ENCODE measurements at places on chromosomes 1 and 21.
A peak's percentile ranks its signal among the peaks of the same experiment; 100 is the strongest.

DNA sequence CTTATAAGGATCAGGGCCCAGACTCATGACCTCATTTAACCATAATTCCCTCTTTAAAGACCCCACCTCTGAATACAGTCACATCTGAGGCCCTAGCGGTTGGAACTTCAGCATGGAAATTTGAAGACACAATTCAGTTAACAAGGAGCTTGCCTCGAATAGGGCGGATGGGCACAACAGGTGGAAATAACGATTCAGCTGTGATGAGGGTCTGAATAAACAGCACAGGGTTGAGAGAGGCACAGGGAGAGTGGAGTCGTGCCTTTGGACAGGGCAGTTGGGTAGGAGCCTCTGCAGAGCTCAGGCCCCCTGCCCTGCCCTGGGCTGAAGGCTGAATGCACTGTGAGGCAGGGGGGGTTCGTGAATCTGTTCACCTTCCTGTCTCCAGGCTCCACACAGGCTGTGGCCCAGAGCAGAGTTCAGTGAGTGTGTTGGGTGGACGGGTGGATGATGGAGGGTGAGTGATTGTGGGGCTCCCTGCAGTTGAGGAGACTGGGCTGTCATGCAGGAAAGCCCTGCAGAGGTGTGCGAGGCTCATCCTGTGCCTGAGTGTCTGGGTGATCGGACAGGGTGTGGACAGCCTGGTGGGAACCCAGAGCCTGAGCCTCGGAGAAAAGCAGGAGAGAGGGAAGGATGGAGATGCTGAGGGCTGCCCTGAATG, 243.1 kb downstream of the FOXD2 start:
- DNase-seq, result no peak

GRCh38 chr21:25757531-25757930, 22.8 kb downstream of the GABPA start:
- DNase-seq, result no peak

GRCh38 chr1:71850936-71851335, 431.4 kb downstream of the NEGR1 start:
- DNase-seq, result peak; percentile 11

GRCh38 chr1:204846546-204846945, 24.1 kb upstream of the NFASC start:
- DNase-seq, result no peak

DNA sequence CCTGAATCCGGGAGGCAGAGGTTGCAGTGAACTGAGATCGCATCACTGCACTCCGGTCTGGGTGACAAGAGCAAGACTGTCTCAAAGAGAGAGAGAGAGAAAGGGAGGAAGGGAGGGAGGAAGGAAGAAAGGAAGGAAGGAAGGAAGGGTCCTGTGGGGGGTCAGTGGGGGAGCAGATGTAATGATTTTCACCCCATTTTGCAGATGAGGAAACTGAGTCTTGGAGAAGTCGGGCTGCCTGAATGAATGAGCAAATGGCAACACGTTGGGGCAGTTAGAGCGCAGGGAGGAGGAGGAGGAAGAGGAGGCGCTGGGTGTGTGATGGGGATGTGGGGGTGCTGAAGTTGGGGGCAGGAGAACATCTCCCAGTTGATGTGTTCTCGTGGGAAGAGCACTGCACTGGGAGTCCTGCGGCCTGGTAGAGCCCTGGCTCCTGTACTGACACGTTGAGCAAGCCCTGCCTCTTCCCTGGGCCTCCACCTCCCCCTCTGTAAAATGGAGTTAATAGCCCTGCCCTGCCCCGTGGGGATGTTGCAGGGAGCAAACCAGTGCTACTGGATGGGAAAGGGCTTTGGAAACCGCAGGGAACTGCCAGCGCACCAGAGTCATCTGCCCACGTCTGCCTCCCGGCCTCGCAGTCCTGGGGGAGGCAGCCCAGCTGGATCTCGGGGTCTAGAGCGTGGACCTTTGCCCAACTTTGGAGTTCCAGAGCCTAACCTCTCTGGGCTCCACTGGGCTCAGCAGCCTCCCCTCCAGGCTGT, 103.2 kb upstream of the CASZ1 start:
- DNase-seq, result no peak

DNA sequence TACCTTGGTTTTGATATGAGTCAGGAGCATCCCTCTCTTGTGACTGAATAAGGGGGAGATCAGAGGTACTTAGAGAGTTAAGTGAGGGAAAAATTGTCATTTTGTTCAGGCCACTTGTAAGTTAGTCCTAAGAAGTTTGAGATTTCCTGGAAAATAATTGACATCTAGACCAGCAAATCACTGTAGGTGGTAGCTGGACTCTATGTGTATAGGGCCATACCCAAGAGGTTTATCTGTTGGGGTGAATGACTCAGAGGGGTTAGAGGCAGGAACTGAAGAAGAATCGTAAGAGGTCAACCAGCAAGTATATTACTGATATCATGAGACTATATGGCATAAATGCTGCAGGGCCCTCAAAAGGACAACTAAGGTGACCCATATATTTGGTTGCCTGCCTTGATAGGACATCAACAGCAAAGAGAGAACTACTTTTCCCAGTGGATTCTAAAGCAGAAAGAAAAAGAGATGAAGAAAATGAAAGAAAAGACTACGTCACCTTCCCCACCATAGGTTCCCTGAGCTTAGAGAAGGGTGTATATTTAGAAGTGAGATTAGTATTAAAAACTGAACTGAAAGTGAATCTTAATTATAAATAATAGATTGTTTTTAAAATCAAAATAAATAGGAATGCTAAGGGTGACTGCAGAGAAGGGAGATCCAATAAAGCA, 8.0 kb upstream of the RNPC3 start:
- DNase-seq, result peak; percentile 3

DNA sequence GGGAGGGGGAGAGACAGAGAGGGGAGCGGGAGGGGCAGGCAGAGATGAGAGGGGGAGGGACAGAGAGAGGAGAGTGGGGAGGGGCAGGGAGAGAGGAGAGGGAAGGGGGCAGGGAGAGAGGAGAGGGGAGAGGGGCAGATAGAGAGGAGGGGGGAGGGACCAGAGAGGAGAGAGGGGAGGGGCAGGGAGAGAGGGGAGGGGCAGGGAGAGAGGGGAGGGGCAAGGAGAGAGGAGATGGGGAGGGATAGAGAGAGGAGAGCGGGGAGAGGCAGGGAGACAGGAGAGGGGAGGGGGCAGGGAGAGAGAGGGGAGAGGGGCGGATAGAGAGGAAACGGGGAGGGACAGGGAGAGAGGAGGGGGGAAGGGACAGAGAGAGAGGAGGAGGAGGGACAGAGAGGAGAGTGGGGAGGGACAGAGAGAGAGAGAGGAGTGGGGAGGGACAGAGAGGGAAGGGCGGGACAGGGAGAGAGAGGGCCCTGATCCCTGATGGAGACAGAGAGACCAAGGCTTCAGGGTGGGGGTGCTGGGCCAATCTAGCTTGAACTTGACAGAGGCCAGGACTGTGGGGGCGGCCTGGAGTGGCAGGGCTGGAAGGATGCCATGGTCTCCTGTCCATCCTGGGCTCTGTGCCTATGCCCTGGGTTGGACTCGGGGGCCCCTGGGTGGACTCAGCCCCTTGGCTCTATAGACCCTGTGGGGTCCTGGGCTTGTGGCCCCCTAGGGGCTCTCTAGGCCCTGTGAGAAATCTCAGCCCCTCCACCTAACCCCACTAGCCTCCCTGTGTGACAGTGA, 43.6 kb downstream of the DMRTB1 start:
- DNase-seq, result no peak

DNA sequence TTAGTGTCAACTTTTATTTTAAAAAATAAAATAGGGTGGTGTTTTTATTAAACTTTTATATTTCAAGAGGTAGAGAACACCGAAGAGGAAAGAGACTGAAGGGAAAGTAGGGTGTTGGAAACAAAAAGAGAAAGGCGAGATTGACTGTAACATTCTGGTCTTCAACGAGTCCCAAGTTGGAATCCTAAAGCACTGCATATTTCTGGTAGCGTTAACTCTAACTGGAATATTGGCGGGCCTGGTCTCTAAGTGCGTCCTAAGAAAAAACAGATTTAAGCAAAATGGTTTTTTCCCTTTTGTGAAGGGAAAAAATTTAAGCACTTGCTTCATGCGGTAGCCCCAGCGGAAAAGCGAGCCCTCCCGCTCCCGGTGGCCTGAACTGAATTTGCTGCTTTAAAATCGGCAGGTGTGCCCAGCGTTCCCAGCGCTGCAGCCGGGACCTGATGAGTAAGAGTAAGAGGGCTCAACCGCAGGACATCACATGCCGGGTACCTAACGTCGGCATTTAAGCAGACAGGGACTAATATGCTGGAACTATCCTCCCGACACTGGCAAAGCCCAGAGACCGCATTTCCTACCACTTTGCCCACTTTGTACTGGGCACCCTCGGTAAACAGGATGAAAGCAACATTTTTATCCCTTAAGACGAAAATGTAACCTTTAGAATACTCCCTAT, 30.5 kb upstream of the NFIA start:
- no peak for DNase-seq

DNA sequence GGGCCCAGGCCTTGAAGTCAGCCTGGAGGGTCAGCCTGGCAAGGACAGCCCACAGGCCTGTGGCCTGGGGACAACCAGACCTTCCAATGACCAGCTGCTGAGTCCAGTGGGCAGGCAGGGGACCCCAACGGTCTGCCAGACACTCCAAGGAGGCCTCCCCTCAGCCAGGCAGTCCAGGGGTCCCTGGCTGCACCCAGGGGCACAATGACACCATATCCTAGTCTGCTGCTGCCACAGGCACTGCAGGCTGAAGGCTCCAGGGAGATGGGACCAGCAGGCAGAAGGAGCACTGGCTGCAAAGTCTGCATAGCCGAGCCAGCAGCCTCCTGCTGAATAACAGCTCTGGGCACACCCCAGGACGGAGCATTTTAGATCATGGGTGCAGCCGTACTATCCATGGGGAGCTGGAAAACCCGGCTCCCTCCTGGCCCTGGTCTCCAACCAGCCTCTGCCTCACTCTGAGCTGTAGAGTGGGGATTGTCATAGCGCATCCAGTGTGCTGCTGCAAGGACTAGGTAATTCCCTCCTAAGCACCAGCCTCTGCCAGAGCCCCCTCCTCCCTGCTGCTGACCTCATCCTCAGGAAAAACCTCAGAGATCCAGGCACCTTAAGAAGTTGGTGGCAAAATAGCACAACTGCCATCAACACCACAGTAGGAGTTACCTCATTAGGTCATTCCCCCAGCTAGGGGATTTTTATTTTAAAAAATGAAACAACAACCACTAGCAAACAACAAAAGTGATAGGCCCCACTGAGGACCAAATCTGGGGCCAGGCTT, 4.8 kb upstream of the LAPTM5 start:
- no peak for DNase-seq

- peak; percentile 16 for DNase-seq
Observed at GRCh38 chr1:54167422-54168139, 14.8 kb upstream of the CDCP2 start.

DNA sequence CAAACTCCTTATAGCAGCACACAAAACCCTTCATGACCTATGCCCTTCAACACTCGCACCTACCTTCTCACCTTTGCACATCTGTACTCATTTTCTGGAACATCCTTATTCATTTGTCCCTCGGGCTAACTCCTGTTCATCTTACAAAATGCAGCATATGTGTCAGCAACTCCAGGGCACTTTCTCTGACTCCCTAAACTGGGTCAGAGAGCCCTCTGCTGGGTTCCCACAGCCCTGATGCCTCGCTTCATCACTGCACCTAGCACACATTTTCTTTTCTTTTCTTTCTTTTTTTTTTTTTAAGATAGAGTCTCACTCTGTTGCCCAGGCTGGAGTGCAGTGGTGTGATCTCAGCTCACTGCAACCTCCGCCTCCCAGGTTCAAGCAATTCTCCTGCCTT, 54.0 kb downstream of the RAB3B start:
- DNase-seq, result peak; percentile 43

DNA sequence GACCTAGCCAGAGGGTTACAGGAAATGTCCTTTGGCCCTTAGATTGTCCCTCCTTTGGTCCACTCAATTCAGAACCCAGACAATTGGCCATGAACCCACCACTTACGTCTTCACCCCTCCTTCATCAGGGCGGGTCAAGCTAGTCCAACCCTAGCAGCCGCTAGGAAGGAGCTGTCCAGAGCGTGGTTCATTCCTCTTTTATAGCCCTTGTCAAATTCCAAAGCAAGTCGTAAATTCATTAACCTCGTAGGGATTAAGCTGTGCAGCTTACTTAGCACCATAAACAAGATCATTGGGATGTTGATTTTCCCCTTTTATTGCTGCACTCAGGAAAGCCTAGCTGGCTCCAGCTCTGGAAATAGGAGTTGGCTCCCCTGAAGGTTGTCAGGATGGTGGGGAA, 90.1 kb downstream of the TMEM53 start:
- DNase-seq, result no peak

GRCh38 chr1:15071936-15072335, 81.6 kb upstream of the TMEM51 start:
- no peak for DNase-seq

DNA sequence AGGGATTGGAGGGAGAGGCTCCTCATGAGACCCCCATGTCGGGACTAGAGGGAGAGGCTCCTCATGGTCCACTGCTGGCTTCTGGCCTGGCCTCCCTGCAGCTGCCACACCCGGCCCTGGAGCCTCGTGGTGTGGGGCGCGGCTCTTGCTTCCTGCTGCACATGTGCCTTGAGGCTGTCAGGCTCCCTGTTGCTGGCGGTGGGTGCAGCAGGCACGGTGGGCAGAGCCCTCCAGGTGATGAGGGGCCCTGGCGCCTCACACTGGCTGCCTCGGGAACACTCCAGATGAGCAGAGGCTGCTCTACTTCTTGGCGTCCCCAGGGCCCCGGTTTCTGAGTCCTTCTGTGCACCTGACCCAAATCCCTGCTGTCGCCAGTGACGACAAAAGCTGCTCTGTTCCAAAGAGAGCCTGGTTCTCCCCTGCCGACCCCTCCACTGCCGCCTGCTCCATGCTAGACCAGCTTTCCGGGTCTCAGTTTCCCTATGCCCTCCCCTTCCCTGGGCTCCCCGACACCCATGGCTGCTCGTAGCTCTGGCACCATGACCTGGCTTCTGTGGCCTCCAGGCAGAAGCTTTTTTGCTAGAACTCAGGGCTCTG, 9.7 kb upstream of the ATAD3B start:
- DNase-seq, result no peak

DNA sequence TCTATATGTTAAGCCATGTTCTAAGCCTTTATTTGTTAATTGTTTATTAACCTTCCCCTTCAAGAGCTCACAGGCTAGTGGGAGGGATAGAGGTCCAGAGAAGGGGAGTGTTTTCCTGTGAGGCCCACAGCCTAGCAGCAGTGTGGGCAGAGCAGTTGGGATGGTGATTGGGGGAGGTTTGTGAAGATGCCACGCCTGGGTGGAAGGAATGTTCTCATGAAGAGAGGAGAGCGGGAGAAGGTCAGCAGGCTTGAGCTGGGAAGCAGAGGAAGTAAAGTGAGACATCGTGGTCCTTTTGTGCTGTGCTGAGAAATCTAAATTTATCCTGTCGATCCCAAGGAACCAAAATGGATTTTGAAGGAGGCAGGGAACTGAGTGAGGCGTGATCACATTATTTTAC, 42.6 kb downstream of the TRAPPC10 start:
- peak; percentile 32 for DNase-seq

DNA sequence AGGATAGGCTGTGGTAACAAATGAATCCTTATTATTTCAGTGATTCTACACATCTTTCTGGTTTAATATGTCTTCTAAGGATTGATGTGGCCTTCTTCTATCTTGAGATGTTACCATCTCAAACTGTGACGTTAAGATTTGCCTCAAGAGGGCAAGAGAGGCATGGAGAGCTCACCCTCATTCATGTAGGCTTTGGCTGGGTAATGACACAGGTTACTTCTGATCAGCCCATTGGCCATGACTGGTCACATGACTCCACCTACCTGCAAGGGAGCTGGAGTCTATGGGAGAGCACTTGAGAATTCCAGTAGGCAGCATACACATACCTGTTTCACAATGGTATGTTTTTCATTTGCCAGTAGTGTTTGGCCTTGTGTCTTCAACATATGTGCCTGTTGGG, 30.0 kb downstream of the CACHD1 start:
- DNase-seq, result no peak

- no peak for DNase-seq
Observed at GRCh38 chr1:161261261-161262235, 3.0 kb downstream of the PCP4L1 start.

- DNase-seq, result no peak
Observed at GRCh38 chr21:46334351-46335140, 10.6 kb downstream of the PCNT start.

Data from AG10803 (cell line).